ENCODE measurements at places on chromosomes 4 and X.
A peak's percentile ranks its signal among the peaks of the same experiment; 100 is the strongest.

GRCh38 chr4:25343671-25344070, 31.1 kb downstream of the ZCCHC4 start:
- DNase-seq, result no peak

- no peak for DNase-seq
Measured at GRCh38 chr4:11189756-11190155, 238.9 kb downstream of the HS3ST1 start.

DNA sequence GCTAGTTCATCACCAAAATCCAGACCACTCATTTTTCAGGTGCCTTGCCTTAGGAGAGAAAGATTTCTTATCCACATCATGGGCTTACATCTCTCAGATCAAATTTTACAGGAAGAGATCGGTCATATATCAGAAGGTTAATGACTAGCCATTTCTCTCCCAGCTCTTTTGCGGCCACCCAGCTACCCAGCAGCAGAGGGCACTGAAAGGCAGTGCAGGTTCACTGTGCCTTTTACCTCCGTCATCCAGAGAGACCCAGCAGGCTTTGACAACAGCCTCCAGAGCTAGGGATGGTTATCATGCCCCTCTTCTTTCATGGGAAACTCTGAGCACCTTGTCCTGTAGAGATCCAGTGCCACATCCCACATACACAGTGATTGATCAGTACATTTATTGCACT, 384.8 kb downstream of the AFF2 start:
- DNase-seq, result no peak

- DNase-seq, result no peak
Measured at GRCh38 chr4:53050361-53050774, 188.3 kb downstream of the RASL11B start.

- no peak for DNase-seq
Measured at GRCh38 chr4:137614491-137614890, 82.2 kb upstream of the PCDH18 start.

DNA sequence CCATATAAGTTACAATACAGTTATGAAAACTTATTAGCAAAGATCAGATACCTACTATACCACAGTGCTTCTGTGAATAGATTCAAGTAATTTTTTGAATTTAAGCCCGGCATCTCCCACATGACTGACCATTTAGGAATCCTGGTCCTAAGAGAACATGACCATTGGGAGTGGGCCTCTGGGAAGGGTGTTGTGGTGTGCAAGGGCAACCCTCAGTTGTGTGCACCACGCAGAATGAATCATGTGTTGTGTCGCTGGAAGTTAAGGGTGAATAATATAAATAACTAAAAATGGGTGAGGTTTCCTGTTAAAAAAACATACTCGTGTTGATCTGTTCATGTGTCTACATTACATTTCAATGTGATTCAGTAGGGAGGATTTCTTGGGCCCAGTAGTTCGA, 15.5 kb downstream of the CPE start:
- DNase-seq, result no peak

- peak; percentile 4 for DNase-seq
Measured at GRCh38 chr4:36285784-36286480, 4.5 kb downstream of the DTHD1 start.

DNA sequence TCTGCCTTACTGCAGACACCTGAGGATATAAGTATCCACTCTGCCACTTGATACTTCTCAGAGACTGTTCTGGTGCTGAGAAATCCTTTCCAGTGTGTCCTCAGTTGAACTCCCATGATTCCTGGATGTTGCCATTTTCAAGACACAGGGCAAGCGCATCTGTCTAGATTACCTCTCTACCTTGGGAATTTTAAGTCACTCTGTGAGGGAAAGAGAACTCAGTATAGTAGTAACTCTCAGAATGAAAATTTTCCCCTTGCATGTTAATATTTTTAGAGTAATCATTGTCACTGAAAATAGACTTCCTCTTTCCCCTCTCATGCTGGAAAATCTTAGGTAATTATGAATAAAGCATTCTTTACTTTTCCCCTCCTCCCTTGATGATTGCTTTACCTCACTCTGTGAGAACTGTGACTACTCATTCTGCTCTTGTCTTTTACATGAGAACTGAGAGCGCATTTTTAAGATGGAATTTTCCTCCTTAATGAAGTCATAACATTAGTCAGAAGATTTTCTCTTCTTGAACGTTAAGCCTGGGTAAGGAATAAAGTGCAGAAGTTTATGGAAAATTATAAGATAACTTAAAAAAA, 45.0 kb downstream of the TET2 start:
- DNase-seq, result no peak

GRCh38 chrX:129665916-129666644, 11.3 kb upstream of the APLN start:
- DNase-seq, result no peak

GRCh38 chr4:147102596-147102995, 156.9 kb upstream of the TTC29 start:
- DNase-seq, result no peak

GRCh38 chr4:124290678-124291077, 421.9 kb downstream of the ANKRD50 start:
- DNase-seq, result no peak

GRCh38 chrX:128698573-128699181, 646.5 kb upstream of the ACTRT1 start:
- no peak for DNase-seq

GRCh38 chrX:40175511-40176350, 78.0 kb upstream of the BCOR start:
- DNase-seq, result peak; percentile 67

GRCh38 chr4:153074486-153074885, 129.8 kb upstream of the TRIM2 start:
- DNase-seq, result no peak

DNA sequence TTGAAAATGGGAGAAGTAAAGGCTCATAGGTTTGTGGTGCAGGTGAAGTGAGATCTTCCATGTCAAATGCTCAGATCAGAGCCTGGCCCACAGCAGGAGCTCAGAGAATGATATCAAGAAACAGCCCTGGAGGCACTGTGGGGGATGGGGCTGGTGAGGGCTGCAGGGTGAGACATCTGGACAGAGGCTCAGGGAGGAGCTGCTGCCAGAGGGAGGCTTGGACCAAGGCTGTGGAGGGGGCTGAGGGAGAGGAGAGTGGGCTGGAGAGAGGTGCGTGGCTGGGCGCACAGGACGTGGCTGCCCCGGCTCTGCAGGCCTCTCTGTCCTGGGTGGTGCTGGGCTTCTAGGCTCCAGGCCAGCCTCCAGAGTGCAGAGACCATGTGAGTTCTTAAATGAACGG, 5.6 kb downstream of the SORCS2 start:
- no peak for DNase-seq

DNA sequence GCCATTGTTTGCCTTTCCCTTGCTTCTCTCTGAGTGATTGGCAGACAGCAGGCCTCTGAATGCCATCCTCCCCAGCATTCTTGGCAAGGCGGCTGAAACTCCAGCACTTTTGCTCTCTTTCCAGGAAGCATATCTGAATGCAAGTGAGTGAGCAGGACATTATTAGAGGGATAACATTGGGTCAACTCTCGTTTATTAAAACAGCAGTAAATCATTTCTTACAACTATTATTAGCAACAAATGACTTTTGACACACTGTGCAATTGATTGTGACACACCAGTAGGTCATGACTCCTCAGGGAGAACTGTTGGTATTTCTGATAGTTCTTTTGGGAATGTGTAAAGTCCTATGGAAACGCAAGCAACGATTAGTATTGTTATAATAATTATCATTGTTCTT, 103.8 kb downstream of the EFNB1 start:
- DNase-seq, result no peak

GRCh38 chrX:154049209-154050112, 29.8 kb upstream of the IRAK1 start:
- no peak for DNase-seq

DNA sequence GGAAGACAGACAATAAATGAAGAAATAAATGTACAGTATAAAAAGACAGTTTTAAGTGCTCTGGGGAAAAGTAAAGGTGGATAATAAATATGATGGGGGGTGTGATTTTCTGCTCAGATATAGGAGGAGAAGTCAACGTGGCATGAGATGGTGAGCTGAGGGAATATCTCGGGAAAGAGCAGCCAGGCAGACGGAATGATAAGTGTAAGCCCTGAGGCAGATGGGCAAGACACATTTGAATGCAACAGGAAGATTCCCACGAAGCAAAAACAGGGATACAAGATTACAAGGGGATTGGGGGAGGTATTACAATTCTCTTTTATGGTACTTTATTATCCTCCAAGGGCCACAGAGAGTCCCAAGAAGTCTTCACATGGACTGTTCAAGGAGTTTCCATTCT, 11.1 kb downstream of the ANXA3 start:
- no peak for DNase-seq

GRCh38 chr4:186685767-186686183, 37.9 kb downstream of the FAT1 start:
- DNase-seq, result no peak

DNA sequence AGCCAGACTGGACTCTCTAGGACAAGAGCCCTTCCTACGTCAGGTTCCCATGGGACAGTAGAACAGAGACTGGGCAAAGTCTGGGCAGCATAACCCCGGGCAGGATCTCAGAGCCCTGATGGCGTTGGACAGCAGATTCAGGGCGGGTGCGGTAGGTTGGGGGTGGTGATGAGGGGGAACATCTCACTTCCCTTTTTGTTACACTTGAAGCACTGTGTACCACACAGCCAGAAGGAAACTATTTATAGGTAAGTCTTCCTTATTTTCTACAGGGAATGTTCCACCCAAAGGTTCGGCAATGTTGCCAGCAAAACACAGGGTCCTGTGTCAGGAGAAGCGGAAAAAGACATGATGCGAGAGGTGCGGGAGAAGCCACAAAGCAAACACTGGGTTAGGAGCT, 54.3 kb downstream of the TSC22D3 start:
- DNase-seq, result no peak

- no peak for DNase-seq
Measured at GRCh38 chr4:181646864-181647263, 596.3 kb upstream of the TENM3 start.

GRCh38 chr4:26874110-26874509, 13.5 kb downstream of the STIM2 start:
- no peak for DNase-seq

DNA sequence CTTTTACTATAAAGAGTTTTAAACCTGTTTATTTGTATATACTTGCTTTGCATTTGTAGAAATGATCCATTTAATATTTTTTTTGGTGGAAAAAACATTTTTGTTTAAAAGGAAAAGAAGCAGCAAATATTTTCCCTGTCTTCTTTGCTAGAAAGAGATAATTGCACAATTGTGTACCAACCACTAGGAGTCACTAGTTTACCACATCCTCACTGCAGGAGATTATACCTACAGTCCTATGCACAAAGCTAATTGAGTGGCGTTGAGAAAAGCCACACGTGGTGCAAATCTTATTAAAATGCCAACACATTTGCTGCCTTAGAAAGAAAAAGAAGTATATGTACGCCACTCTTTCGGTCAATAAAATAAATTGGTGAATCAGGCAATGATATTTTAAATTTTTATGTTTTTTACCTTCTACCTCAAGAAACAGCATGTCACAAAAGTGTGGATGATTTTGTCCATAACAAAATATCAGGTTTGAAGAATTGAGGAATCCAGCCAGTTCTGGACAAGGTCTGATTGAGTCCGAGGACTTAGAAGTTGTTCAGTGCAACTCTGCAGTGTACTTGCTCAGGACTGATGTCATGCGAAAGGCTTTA, 102.9 kb downstream of the GRXCR1 start:
- no peak for DNase-seq

DNA sequence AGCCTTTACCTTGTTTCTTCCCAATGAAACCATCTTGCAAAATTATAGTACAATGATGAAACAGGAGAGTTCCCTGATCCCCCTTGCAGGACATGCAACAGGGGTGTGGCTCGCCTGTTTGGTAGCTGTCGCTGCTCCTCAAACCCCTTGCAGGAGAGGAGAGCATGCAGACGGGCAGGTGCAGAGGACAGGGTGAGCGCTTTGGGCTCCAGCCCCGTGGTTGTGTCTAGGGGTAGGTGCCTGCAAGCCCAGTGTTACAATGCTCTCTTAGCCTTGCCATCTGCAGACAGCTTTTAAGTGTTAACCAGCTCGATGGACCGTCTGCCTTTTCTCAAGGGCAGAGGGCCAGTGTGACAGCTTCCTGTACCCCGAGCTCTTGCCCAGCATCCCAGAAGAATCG, 102.0 kb downstream of the TAB3 start:
- DNase-seq, result no peak

GRCh38 chrX:57447856-57448255, 144.0 kb upstream of the ZXDB start:
- no peak for DNase-seq

DNA sequence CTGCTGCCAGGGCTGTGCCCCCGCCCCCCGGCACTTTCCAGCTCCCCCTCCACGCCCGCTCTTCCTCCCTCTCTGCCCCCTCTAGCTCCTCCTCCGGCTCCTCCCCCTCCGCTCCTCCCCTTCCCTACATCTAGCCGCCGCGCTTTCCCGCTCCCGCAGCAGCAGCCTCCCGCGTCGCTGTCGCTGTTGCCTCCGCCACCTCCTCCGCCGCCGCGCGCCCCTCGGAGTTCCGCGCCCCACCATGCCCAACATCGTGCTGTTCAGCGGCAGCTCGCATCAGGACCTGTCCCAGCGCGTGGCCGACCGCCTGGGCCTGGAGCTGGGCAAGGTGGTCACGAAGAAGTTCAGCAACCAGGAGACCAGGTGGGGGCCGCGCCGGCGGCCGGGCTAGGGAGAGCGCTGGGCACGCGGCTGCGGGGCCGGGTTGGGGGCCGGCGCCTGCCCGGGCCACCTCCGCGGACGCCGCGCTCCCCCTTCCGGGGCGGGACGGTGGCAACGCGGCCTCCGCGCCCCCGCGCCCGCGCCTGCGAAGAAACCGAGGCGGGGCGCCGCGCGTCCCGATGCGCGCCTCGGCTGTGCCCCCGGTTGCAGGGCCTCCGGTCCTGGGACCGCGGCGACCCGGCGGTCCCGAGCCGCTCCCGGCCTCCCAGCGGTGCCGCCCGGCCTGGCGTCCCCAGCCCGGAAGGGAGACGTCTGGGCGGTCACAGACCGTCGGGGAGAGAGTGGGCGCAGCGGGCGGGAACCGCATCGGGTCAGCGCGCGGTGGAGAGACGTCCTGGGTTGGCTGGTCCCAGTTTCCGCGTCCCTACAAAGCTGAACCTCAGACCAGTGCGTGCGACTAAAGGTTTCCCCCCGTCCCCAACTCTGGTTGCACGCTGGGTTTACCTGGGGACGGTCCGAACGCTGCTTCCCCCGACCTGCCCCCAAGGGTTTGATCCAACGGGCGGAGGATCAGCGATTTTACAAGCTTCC, at the start of gene PRPS2:
TSS of gene PRPS2 (plus strand) at position 156 of the 972 bp plus-strand sequence. CDS start at position 242, 86 bp downstream.
- DNase-seq, result peak; percentile 11

- no peak for DNase-seq
Measured at GRCh38 chrX:19576742-19577141, 61.4 kb upstream of the MAP3K15 start.

Data from activated naive CD4-positive, alpha-beta T cell (primary cell).